Activated T-helper 1 cell treated with anti-CD3 and anti-CD28 coated beads, Interleukin-2, amount 50 U/mL, for 16 hours (primary cell): ENCODE measurements at places on chromosomes 1 and 21.

DNA sequence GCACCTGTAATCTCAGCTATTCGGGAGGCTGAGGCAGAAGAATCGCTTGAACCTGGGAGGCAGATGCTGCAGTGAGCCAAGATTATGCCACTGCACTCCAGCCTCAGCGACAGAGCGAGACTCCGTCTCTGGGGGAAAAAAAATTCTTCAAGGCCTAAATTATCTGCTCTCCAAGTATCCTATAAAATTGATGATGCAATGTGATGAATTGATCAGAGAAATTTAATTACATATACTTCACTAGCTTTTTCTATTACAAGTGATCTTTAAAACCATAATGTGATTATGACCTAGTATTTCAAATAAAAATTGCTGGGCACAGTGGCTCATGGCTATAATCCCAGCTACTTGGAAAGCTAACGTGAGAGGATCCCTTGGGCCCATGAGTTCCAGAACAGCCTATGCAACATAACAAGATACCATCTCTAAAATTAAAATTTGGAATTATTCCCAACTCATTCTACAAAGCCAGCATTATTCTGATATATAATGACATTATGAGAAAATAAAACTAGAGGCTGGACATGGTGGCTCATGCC lies 43.7 kb downstream of the ARID4B start:
- no peak for DNase-seq

DNA sequence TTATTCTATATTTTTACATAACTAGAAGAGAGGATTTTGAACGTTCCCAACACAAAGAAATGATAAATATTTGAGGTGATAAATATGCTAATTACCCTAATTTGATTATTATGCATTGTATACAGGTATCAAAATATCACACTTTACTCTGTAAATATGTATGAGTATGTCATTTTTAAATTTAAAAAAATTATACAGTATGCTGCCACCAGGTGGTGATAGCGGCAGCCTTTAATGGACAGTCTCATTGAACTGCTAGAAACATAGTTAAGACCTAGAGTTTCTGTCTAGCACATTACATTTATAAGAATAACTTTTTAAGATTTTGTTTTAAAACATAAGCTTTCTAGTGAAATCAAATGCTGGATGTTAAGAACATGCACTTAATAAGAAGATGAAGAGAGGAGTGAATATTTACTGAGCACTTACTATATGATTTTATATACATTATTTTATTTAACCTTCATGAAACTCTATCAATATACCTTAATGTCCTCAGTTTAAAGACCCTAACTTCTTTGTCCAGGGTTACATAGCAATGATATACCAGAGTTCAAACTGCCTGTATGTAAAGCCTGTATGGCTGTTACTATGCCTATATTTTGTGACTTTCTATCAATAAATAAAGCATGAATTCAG lies 207.1 kb downstream of the NUF2 start:
- DNase-seq: no peak

GRCh38 chr1:35615440-35615839 lies 25.9 kb downstream of the PSMB2 start:
- DNase-seq: no peak

- DNase-seq: no peak
Measured at GRCh38 chr21:35036465-35037383, 12.4 kb downstream of the RUNX1 start.

DNA sequence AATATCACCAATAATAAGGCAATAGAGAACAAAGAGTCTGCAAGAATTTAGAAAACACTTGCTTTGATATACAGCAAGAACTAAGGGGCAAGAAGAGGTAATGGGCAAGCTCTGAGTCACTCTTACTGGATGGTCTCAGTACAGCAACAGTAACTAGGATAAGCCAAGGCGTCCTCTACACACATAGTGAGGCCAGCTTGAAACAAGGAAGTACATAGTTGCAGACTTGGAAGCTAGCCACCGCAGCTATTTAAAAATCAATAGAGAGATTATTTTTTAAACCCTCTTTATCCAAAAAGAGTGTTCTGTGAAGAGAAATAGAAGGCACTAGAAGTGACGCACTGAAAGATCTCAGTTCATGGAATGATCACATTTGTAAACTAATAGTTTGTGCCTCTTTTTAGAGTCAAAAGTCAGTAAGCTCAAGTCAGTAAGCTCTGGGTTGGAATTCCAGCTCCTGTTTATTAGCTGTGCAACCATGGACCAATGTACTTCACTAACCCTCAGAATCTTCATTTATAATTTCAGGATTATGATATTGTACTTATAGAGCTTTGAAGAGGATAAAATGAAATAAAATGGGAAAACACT lies 118.6 kb downstream of the AKT3 start:
- no peak for DNase-seq

DNA sequence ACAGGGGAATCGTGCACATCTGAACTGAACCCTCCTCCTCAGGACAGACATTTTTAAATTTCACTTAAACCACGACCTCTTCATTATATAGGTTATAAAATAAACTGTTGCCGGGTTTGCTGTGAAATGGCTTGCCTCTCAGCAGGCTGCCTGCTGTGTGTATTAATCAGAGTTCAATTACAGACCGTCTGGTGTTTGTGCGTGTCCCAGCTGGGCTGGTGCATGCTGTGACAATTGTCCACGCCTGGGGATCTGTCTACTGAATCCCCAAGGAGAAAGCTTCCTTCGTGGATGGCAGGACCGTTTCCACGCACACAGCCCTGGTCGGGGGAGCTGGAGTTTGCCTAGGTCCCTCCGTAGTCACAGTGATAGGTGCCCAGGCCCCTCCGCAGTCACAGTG lies 13.4 kb upstream of the AGPAT3 start:
- DNase-seq: no peak

DNA sequence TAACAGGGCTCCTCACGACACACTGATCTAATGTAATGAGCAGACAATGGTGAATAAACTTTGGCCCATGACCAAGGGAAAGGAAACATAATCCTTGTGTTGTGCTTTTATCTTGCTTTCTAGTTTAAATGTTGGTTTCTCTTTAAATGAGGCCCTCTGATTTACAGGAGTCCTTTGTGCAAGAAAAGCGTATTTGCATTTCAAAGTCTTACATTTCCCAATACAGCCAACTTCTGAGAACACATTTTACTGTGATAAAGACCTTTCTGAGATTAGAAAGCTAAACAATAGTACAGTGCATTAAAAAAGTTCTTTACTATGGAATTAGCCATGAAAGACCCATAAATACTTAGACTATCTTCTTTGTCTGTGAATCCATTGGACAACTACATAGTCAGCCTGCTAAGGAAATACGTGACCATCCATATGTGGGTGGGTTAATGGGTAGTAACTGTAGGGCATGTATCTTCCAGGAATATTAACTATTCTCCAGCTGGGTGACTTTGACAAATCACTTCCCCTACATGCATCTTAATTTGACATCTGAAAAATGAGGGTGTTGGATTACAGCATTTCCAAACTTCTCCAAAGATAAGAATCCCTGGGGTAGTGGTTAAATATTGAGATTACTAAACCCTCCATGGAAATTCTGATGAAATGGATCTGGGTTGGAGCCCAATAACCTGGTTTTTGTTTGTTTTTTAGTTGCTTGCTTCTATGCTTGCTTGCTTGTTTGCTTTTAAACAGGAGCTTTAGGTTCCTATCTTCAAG lies 50.3 kb upstream of the USP1 start:
- no peak for DNase-seq

DNA sequence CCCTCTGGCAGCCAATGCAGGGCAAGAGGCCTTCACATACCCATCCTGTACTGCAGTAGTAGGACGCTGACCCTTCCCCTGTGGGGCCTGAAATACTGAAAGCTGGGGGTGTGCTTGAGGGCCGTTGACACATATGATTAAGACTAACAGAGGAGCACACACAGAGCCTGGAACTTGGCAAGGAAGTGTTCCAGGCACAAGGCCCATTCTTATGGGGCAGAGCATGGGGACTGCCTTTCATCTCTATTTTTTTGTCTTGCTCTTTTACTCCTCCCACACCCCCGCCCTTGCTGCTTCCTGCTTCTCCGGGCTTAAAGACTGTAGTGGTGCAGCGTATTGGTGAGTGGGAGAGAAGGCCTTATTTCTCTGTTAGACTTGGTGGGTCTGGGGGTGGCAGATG lies 137.4 kb downstream of the BACH1 start:
- DNase-seq: peak; percentile 2

- no peak for DNase-seq
Measured at GRCh38 chr1:65050735-65051134, 84.4 kb upstream of the JAK1 start.

DNA sequence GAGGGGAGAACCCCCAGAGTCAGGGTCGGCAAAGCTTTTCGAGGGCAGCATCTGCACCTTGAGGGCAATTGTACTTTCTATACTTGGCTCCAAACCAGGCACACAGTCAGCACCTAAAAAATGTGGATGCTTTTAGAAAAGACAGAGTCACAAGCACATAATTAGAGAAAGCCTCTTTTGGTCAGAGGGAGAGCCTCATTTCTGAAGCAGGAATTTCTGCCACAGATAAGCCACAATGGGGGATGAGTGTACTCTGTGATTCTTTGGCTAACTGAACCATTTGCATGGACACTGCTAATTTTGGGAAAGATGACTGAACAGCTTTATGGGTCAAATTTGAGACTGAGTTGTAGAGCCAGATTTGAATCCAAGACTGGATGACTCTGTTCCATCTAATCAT lies 635.7 kb downstream of the KIF26B start:
- DNase-seq: no peak

GRCh38 chr1:167114725-167115124 lies 20.9 kb downstream of the STYXL2 start:
- no peak for DNase-seq

- no peak for DNase-seq
Measured at GRCh38 chr1:232983375-232983774, 33.0 kb downstream of the NTPCR start.

- DNase-seq: no peak
Measured at GRCh38 chr21:37710546-37711285, 205.5 kb downstream of the KCNJ6 start.

GRCh38 chr21:27954543-27955165 lies 987.8 kb upstream of the ADAMTS5 start:
- DNase-seq: no peak
